ENCODE measurements at places on chromosomes 16 and 17.

- DNase-seq = no peak
Measured at GRCh38 chr17:55842405-55843158, 91.7 kb downstream of the PCTP start.

DNA sequence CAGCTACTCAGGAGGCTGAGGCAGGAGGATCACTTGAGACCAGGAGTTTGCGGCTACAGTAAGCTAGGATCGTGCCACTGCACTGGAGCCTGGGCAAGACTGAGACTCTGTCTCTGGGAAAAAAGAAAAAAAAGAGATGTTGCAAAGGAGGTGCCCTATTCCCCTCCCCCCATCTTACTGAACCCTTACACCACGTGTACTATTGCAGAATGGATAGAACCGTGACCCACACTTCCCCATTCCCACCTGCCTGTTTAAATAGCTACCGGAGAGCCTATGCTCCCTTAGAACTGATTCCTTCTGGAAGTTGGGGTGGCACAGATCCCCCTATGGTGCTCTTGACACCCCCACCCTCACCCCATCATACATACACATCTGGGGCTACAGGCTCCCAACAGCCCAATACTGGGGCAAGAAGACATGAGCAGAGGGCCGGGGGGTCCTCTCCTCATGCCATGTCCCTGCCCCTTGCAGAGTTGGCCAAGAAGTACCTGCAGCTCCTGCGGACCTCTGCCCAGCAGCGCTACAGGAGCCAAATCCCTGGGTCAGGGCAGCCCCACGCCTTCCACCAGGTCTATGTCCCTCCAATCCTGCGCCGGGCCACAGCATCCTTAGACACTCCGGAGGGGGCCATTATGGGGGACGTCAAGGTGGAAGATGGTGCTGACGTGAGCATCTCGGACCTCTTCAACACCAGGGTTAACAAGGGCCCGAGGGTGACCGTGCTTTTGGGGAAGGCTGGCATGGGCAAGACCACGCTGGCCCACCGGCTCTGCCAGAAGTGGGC, 35.7 kb downstream of the NLRC5 start:
- DNase-seq = no peak

DNA sequence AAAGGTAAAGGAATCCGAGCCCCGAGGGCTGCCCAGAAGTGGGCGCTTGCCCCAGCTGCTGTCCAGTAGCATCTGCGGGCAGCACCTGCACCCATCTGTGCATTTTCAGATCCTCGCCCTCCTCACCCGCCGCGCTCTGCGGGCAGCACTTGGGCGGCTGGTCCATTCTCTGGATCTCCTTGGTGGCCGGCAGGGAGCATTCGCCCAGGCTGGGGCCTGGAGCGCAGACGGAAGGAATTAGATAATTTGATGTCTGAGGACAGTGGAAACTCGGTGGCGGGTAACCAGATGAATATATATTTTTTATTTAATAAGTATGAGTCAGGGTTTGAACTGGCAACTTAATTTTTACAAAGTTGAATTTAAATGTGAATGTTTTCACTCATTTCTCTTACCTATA, 88.5 kb downstream of the NPIPB11 start:
- no peak for DNase-seq

DNA sequence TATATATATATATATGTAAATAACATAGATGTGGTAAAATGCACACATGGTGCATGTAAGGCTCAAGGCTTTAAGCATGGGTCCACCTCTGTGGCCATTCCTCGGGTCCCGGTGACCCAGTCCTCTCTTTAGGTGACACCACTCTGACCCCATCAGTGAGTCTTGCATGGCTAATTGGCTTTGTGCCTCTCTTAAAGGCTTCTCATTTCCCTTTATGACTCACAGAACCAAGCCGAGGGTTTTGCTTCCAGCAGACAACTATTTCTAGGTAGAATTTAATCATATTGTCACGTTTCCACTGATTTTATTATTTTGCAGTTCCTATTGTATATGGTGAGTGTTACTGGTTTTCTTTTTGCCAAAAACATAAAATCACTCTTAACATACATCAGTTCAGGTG, 59.7 kb downstream of the PLCG2 start:
- DNase-seq = no peak

GRCh38 chr17:41116297-41116696, 1.9 kb downstream of the KRTAP4-11 start:
- no peak for DNase-seq

GRCh38 chr17:15510361-15510760, 42.9 kb upstream of the CDRT4 start:
- DNase-seq = no peak

DNA sequence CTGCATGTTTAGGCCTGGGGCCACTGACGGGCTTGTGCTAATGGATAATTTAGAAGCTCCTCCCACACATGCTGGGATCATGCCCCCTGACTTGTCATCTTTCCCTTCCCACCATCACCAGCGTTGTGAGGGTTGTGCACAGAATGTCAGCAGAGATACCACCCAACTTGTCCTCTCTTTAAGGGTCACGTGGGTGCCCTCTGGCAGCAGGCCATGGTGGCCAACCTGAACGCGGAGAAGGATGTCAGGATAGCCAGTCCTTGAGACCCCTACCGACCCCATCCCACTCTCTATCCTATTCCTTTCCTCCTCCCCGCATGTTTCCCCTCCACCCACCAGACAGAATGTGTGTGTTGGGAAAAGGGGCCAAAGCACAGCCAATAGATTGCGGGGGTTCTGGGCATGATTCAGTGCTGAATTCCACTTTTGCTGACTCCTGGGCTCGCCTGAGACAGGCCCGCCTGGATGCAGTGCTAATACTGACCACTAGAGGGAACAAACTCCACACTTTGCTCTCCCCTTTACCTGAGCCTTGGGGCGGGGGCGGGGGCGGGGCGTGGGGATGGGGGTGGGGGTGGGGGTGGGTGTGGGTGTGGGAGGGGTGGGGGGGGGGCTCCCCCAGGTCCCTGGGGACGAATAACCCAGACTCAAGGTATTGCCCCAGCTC, at the start of gene GH2:
TSS of gene GH2 (minus strand) at position 10 of the 667 bp plus-strand sequence. CDS start 143 bp downstream, outside the sequence.
- DNase-seq = peak; percentile 36

GRCh38 chr17:79279320-79279719, 204.7 kb downstream of the ENGASE start:
- no peak for DNase-seq

- DNase-seq = no peak
Measured at GRCh38 chr16:66261826-66262225, 104.7 kb upstream of the CDH5 start.

DNA sequence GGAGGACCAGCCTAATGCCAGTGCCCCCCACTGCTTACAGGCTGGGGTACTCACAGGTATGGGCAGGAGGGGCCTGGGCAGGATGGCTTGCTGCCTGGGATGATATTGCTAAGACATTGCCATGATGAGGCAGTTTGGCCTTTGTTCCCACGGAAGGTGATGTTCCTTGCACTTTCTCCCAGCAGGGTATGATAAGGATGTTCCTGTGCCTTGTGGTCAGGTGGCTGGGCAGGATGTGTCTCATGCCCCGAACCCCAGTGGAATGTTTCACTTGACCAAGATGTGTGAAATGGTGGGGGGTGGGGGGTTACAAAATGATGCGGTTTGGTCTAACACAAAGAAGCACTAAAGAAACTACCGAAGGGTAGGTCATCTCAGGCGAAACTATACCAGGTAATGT, 337.8 kb upstream of the ZFHX3 start:
- no peak for DNase-seq

DNA sequence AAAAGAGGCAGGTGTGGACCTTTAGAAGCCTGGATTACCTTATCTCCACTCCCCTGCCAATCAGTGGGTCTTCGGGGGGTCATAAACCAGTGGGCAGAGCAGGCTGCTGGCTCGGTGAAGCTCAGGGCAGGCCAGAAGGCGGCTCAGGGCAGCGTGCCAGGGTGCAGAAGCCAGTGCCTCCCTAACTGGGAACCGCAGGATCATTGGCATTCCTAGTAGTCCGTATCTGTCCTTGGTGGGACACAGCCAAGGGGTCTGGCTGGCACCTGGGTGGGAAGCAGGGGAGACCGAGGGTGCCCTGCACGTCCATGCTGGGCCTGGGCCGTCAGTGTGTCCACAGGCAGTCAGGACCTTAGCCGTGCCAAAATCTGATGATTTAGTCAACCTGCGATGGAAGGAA, 76.8 kb downstream of the SEC14L1 start:
- DNase-seq = no peak

DNA sequence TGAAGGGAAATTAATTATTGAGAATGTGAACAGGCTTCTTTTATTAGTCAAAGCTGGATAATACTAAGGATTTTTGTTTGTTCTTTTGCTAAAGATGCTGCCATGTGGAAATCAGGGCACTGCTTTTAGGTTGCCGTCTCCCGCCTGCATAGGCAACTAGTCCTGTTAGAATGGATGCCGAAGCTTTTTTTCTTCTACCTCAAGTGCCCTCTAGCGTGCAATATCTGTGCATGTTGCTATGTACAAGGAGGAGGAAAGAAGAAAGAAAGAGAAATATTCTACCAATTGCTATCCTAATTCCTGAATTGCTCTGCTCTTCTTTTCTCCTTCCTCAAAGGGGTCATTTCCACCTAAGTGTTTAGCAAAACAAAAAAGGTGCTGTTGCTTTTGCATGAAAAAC, 5.2 kb upstream of the CDH8 start:
- DNase-seq = no peak

- DNase-seq = no peak
Measured at GRCh38 chr17:38455288-38455915, 27.1 kb downstream of the ARHGAP23 start.

DNA sequence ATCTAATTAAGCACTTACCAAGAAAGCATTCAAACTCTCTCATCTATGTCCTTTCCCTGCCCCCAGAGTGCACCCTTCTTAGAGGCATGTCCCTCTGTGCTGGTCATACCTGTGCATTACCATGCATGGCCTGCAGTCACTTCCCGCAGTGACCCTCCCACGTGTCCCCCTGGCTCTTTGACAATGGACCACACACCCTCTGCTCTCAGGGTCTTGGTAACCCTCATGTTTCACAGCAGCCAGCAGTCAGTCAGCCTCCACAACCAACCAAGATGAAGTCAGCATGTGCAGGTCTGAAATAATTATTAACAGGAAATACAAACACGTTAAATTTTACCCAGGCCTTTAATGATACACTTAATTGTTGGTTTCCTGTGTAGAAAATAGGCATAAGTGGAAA, 10.1 kb downstream of the KRT33A start:
- no peak for DNase-seq

GRCh38 chr17:44408786-44409185, 19.3 kb upstream of the ITGA2B start:
- DNase-seq = no peak

- no peak for DNase-seq
Measured at GRCh38 chr17:79255926-79256585, 181.4 kb downstream of the ENGASE start.

- DNase-seq = peak; percentile 36
Measured at GRCh38 chr17:28346746-28347246, 10.5 kb downstream of the POLDIP2 start.

DNA sequence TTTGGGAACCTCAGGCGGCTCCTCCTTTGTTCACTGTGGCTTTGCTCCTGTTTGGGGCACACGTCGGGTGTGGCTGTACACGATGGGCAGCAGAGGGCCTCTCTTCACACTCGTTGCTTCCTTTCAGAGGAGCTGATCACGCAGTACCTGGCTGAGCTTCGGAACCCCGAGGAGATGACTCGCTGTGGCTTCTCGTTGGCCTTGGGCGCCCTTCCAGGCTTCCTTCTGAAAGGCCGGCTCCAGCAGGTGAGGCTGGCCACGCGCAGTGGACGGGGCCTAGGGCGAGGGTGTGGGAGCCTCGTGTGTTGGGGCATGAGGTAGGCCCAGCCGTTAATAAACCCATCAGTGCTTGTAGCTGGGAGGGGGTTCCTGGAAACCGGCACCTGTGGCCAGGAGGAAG, 85.0 kb upstream of the ZNF750 start:
- no peak for DNase-seq

DNA sequence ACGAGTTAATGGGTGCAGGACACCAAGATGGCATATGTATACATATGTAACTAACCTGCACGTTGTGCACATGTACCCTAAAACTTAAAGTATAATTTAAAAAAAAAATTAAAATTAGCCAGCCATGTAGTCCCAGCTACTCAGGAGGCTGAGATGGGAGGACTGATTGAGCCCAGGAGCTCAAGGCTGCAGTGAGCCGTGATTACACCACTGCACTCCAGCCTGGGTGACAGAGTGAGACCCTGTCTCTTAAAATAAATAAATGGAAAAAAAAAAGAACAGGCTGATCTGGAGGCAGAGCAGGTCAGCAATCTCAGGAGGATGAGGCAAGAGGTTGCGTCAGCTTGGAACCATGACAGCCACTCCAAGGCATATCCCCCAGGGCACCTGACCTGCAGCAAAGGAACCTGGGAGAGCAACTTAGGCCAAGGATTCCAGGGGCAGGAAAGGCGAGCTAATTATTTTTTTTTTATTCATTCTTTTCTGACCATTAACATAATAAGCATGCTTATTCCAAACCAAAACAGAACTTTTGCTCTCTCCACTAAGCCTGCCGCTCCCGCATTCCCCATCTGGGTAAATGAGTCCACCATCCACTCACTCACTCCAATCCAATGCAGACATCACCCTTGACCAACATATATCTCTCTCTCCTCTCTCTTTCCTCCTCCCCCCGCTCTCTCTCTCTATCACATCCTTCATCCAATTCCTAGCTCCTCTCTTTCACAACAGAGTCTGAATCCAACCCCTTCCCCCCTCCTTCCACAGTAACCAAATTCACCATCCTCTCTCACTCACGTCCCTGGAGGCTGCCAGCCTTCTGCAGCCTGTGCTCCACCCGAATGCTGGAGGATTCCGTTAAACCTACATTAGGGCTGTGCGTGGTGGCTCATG, 47.7 kb downstream of the TK2 start:
- no peak for DNase-seq

- no peak for DNase-seq
Measured at GRCh38 chr17:10471858-10472257, 2.5 kb upstream of the MYH4 start.

- no peak for DNase-seq
Measured at GRCh38 chr16:88866151-88866920, at the start of gene PABPN1L. Gene PABPN1L, minus strand, starts transcription at chr16:88866660. Its CDS starts 54 bp downstream, at chr16:88866606.

DNA sequence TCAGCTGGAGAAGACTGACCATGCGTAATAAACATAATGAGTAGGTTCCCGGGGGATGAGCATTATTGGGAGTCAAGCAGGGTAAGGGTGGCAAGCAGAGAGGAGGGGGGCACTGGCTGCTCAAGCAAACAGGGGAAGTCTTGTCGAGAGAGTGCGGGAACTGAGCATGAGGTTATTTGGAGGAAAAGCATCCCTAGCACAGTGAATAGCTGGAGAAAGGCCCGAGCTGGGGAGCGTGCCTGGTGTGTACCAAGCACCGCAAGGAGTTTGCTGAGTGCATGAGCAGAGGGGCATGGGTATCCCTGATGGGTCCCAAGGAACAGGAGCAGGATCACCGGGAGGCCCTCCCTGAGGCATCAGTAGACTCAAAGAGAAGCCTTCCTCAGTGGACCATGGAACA, 17.2 kb downstream of the CYTH1 start:
- DNase-seq = no peak

DNA sequence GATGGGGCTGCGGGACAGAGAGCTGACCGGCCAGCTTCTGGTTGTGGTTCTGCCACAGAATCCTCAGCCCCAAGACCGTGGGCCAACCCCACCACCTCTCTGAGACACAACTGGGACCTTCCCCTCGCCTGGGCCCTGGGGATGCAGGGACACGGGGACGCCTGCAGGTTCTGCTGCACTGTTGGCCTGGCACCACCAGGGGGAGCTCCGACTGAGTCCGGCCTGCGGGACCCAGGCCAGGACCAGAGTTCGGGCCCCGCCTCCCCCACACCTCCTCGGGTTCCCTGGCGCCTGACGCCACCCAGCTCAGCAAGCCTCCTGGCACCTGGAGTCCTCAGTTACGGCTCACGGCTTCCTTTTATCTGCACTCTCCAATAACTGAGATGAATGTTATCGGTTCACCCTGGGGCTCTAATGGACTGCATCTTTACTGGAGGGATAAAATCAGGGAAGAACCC, 27.3 kb downstream of the TBC1D16 start:
- peak; percentile 87 for DNase-seq
